H7 (cell line): ENCODE measurements at places on chromosomes 5 and 9. TPM values are rescaled to one million over a fixed set of nuclear protein-coding genes. Genes with fewer than 3 reads are reported as not detected.
A peak's percentile ranks its signal among the peaks of the same experiment; 100 is the strongest.

The SPATA31C1 gene
- 0.03 and 0.07 TPM in 2 replicates for total RNA-seq

The PRELID2 gene
- 4.1 and 8.9 TPM in 2 replicates for total RNA-seq

The ACTBL2 gene
- total RNA-seq: not detected in 2 replicates

The PCDHAC2 gene
- 21.2 and 24.2 TPM in 2 replicates for total RNA-seq

The EEIG1 gene
- total RNA-seq: 16.9 and 27.1 TPM in 2 replicates

The PDLIM4 gene
- total RNA-seq: 4.7 and 11.2 TPM in 2 replicates

The SLC25A2 gene
- total RNA-seq: 0.14 TPM in 1 of 2 replicates, not detected in the other

The LCNL1 gene
- 0.21 and 0.33 TPM in 2 replicates for total RNA-seq

The OMD gene
- not detected in 2 replicates for total RNA-seq

The CORO2A gene
- 30.5 and 32.1 TPM in 2 replicates for total RNA-seq

The GADD45G gene
- total RNA-seq: 3.7 and 7.5 TPM in 2 replicates

DNA sequence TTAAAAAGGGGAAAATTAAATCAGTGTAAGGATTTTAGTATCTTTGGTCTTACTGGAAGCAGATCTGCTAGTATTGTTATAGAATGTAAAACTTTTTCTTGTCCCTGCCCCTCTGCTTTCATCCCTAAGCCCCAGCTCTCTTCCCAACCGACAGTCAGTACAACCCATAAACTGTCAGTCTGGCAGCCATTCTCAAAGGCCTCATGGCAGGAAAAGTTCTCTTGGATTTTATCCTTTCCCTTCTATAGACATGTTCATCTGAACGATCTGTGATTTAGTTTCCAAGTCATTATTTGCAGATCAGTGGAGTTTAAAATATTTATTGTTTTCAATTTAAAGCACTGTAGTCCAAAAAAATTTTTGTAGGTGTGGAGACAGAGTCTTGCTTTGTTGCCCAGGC lies 39.2 kb downstream of the ARRDC3 start:
- DNase-seq: no peak

DNA sequence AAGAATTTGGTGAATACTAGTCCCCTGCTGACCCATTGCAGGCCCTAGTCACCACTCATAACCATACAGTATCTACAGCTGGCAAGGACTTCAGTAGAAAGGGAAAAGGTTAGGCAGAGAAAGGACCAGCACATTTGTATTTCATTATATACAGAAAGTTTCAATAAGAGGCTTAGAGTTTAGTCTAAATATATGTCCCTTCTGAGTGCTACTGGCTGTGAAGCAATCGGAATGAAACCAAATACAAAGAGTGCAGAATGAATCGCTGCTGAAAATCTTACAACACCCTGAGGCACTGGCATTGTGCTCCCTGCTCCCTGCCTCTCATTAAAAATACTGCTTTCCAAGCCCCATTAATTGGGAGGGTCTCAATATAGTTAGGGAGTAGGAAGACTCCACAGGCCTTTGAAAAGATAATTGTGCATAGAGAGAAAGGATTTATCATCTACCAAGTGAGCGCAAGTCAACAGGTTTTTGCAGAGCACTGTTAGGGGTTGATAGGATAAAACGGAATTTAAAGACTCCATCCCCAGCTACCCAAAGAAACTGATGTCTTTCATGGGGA lies 110.8 kb downstream of the SLC1A3 start:
- no peak for DNase-seq

GRCh38 chr5:174399411-174399810 lies 325.0 kb upstream of the MSX2 start:
- no peak for DNase-seq

DNA sequence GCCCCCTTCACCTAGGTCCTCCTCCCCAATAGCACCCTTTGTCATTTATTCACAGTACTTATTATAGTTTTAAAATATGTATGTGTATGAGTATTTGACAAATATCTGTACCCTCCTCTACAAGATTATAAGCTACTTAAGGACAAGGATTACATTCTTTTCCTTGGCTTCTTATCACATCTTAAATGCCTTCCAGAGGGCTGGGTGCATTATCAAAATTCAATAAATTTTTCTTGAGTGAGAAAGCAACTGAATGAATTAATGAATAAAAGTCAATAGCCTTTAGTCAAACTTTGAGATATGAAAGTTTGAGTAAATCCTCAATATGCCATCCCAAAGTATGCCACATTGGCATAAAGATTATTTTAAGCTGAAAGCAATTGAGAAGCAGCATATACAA lies 621.7 kb downstream of the DNAH5 start:
- DNase-seq: no peak

DNA sequence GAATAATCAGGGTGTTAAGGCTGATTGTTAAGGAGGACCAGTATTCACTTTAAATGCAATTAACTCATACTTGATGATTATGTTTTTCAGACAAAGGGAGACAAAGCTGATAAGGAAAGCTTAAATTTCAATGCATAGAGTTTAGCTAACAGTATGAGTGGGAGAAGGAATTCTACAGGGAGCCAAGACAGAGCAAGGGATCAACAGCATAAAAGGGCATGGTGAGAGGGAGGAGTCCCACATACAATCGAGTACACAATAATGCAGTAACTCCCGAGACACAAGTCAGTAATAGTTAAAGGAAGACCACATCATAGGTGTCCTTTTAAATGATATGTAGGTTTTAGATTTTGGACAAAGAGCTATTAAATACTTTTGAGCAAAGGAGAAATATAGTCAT lies 191.7 kb upstream of the PTPRD start:
- DNase-seq: no peak

GRCh38 chr5:173232499-173233346 lies 2.3 kb downstream of the NKX2-5 start:
- peak; percentile 79 for DNase-seq

GRCh38 chr5:23136958-23137357 lies 283.8 kb upstream of the CDH12 start:
- no peak for DNase-seq

- DNase-seq: no peak
Observed at GRCh38 chr5:64462391-64462790, 43.4 kb upstream of the RGS7BP start.

DNA sequence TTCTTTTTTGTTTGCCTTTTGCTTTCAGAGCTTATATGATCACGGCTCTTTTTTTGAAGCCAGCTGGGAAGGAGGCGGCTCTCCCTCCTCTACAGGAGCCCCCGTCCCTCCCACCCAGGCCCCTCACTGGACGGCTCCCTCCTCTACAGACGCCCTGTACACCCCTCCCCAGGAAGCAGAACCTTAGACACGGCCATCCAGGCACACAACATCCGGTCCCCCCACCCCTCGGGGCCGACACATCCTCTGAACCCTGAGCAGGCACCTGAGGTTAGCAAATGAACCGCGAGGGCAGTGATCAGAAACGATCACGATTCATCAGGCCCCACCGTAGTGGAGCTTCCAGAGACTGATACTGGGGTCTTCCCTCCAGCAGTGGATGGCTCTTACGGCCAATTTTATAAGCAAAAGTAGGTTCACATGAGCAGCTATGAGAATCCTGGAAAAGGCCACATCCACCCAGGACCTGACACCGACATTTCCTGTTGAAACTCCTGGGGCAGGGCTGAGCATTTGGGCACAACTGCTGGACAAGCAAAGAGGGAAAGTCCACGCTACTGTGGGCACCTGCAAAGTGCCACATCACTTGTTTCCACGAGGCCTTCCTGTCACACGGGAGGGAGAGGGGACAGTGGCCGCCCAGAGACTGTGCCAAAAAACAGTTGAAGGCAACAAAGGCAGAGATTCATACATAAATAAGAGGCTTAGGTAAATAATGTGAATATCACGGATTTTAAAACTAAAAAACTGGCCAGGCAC lies 78.9 kb downstream of the SEMA4D start:
- no peak for DNase-seq

GRCh38 chr5:35160486-35161116 lies 69.7 kb downstream of the PRLR start:
- DNase-seq: no peak

GRCh38 chr9:133681658-133682306 lies 45.6 kb downstream of the DBH start:
- no peak for DNase-seq

- DNase-seq: no peak
Observed at GRCh38 chr5:75235711-75236110, 967 bp downstream of the ANKRD31 start.

- no peak for DNase-seq
Observed at GRCh38 chr5:136276087-136276486, 83.1 kb upstream of the SMIM32 start.

GRCh38 chr9:126374366-126374781 lies 47.7 kb downstream of the MVB12B start:
- no peak for DNase-seq

GRCh38 chr9:122332083-122332482 lies 38.7 kb upstream of the PTGS1 start:
- DNase-seq: peak; percentile 50

DNA sequence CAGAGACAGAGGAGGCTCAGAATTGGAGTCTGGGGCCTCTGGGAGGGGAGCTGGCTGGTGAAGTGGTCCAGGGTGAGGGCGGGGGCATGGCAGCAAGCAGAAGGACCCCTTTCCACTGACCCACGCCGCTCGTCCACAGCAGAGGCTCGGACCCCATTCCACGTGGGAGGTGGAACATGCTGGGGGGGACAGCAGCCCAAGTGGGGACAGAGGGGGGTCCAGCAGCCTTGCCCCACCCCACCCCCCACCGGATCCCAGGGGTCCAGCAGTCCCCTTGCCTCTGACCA lies 25.4 kb upstream of the NKD2 start:
- peak; percentile 48 for DNase-seq

- no peak for DNase-seq
Observed at GRCh38 chr5:83151821-83152220, 74.5 kb downstream of the XRCC4 start.

- DNase-seq: no peak
Observed at GRCh38 chr9:16157216-16157615, 604.4 kb downstream of the CCDC171 start.

GRCh38 chr9:17116400-17116837 lies 18.4 kb upstream of the CNTLN start:
- DNase-seq: no peak

GRCh38 chr5:117690612-117691011 lies 1116.0 kb upstream of the SEMA6A start:
- no peak for DNase-seq

- no peak for DNase-seq
Observed at GRCh38 chr5:74040065-74040551, 414.1 kb downstream of the ARHGEF28 start.

- no peak for DNase-seq
Observed at GRCh38 chr5:148768806-148769415, 57.5 kb upstream of the ADRB2 start.

DNA sequence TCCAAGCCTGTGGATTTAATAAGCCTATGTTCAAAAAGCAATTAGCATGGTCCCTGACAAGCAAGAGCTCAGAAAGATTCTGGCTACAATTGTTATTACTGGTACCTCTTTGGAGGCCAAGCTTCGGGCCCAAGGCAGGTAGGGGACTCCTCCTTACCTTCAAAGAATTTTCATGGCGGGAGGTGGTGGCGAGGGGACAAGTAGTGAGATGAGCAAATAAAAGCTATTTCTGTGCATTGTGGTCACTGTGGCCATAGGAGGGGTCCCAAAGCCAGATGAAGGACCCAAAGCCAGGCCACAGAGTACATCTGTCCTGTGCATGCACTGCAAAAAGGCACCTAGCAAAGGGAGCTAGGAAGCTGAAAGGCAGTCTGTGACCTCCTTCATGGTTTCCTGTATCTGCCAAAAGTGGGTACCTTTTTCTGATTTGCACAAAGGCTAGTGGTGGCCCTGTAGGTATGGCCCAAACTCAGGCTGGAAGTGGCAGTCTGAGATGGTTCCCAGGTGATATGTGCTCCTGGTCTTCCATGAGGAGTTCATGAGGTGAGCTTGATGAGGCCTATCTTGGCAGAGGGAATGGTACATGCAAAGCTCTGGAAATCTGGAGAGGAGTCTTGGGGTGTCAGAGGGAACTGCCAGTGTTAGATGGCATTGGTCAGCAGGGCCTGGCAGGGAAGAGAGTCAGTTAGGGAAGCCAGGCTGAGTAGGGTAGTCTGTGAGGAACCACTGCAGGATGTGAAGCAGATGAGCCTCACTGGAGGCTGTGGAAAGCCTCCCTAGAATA lies 3.3 kb upstream of the CXXC5 start:
- DNase-seq: peak; percentile 17

DNA sequence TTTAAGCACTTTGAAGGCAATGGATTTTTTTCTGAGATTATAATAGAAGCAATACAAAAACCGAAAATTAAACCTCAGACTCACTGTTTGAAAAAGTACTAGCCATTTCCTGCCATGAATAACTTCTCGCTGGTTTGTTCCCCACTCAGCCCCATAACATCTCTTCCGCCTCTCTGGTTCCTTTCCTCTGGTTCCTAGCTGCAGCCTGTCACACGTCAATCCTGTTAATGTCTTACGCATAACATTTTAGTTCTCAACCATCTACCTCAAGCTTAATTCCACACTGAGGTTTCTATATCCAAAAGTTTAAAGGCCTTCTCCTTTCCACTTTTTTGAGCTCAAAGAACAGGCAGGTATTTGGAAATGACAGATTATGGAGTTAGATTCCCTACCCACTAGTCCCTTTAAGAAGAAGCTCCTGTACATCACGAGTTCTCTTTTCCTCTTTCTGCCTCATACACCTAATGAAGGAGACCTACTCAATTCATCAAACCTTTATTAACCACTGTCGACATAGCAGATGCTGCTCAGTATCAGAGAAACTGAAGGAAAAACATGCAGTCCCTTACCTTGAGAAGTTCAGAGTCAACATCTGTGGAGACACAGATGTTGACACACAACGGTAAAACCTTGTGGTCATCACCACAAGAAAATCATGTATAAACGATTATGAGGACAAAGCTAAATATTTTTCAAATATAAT lies 243.0 kb upstream of the PTGER4 start:
- no peak for DNase-seq

GRCh38 chr5:3564116-3564515 lies 31.5 kb upstream of the IRX1 start:
- no peak for DNase-seq

- DNase-seq: peak; percentile 11
Observed at GRCh38 chr9:135304886-135305285, 174.7 kb upstream of the PPP1R26 start.

GRCh38 chr5:55638455-55638854 lies 73.7 kb downstream of the SLC38A9 start:
- DNase-seq: no peak

DNA sequence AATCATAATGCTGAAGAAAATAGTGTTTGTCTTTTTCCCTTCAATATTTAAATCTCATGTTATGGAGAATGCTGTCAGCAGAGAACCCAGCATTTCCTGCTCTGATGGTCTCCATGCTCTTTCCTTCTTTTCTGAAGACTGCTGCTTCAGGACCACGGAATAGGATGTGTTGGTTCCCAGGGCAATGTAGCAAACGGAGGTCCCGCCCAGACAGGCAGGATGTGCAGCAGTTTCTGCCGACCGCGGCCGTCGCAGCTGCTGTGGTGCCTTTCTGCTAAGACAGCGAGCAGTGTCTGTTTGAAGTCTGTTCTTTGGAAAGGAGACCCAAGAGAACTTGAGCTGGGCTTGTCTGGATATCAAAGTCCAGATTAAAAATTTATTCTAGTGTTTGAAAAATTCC lies 654.3 kb downstream of the CCDC171 start:
- DNase-seq: peak; percentile 34
